ENCODE measurements at places on chromosomes 2 and 18.

- DNase-seq: no peak
Observed at GRCh38 chr2:160408959-160409291, 84.7 kb downstream of the RBMS1 start.

DNA sequence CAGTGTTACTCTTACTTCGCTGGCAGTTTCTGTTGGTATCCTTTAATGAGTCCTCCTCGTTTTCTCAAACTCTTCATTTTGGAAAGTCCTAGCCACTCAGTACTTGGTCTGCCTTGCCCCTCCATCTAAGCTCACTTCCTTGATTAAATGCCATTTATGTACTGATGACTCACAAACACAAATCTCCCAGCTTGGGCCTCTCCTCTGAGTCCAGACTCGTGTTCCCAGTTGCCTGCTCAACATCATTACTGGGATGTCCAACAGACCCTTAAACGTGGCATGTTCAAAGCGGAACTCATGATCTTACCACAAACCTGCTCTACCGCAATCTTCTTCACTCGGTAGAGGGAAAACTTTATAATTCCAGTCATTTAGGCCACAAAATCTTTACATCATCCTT lies 13.8 kb upstream of the CCDC68 start:
- no peak for DNase-seq

GRCh38 chr2:6352247-6352646 lies 513.5 kb downstream of the CMPK2 start:
- no peak for DNase-seq

DNA sequence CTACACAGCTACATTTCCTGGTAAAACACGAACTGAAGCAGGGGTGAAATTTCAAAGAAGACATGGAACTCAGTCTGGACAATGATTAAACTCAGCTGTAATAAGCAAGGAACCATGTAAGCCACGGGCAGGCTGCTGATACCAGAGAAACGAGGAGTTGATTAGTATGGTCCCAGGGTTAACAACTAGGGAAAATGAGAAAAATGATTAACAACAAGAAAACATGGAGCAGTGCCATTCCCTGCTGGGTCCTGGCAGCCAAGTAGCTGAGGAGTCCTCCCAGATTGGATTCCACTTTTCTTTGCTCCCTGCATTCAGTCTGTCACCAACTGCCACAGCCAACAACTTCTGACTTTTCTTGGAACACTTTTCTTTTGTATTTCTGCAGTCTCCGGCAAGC lies 517.0 kb upstream of the KLHL29 start:
- no peak for DNase-seq

DNA sequence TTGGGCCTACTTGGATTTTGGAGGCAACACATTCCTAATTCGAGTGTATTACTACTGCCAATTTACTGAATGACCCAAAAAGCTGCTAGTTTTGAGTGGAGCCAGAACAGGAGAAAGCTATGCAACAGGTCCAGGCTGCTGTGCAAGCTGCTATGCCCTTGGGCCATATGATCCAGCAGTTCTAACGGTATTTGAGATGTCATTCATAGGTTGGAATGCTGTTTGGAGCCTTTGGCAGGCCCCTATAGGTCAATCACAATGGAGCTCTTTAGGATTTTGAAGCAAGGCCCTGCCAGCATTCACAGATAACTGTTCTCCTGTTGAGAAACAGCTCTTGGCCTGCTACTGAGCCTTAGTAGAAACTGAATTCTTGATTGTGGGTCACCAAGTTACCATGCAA lies 368.7 kb downstream of the CDH19 start:
- DNase-seq: no peak

DNA sequence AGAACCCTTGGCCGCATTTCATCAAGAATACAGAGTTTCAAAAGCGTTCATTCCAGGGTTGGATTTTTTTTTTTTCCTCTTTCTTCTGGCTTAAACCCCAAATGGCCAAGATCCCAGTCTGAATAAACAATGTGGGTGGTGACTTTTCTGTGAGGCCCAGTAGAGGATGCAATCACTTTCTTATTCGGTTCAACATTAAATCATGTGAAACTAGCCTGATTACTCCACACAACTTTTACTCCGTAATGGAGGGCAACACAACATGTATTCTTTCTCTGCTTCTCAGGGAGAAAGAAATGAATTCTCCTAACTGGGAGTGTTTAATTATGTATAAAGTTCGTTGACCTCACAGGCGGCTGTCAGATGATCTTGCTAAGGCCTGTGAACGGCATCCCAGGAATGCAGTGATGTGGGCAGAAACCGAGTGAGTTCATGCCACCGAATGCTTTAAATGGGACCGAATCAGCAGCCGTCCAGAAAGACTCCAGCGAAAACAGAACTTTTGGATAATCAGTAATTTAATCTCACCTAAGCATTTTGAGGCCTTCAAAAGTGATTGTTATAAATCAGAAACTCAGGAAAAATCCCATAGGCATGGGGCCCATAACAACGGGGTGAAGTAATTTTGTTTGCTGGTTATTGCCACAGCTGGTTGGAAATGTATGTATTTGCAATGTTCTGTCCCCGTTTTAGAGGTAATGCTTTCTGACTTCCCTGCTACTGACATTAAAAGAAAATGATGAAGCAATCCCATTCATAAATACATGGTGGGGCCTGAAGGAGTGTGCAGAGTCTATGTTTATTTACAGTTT lies 81.5 kb downstream of the BCL2 start:
- DNase-seq: no peak

DNA sequence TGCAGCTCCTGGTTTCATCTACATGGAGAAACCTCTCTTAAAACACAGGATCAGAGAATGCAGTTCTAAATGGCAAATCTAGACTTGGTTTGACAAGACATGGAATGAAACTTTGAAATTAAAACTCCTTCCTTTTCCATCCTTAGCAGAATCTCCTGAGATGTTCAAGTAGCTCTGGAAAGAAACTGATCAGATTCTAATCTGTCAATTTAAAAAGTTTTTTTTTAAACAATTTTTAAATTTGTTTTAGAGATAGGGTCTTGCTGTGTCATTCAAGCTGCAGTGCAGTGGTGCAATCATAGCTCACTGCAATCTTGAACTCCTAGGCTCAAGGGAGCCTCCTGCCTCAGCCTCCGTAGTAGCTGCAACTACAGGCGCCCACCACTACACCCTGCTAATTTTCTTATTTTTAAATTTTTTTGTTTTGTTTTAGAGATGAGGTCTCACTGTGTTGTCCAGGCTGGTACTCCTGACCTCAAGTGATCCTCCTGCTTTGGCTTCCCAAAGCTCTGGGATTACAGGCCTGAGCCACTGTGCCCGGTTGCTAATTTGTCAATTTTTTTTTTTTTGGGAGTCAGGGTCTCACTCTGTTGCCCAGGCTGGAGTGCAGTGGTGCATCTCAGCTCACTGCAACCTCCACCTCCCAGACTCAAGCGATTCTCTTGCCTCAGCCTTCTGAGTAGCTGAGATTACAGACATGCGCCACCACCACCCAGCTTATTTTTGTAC lies 216.7 kb downstream of the TGIF1 start:
- DNase-seq: no peak

All from stimulated activated CD4-positive, alpha-beta T cell treated with anti-CD3 and anti-CD28 coated beads, Interleukin-1b, Interleukin-23, amount 100 ng/mL, for 1 hour (primary cell).